ENCODE measurements at places on chromosomes 2 and 18.
A peak's percentile ranks its signal among the peaks of the same experiment; 100 is the strongest.

DNA sequence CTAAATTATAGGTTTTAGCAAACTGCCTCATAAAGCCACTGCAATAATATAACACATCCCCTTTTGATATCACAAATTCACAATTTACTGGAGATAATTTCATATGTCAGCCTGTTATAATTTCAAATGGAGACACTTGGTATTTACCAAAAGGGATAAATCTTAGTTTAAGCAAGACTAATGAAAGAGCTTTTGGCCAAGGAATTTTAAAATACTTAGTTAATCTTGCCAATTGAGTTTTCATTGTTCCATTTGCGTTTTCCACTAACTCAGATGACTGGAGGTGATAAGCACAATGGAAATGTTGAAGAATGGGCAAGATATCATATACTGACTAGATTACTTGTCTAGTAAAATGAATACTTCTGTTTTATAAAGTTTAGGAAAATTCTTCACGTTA lies 379.3 kb upstream of the SYT4 start:
- no peak for DNase-seq

- peak; percentile 58 for DNase-seq
These were observed at the start of gene GALNT13 for GRCh38 chr2:153871231-153872221. Gene GALNT13, plus strand, starts transcription at chr2:153871922.

DNA sequence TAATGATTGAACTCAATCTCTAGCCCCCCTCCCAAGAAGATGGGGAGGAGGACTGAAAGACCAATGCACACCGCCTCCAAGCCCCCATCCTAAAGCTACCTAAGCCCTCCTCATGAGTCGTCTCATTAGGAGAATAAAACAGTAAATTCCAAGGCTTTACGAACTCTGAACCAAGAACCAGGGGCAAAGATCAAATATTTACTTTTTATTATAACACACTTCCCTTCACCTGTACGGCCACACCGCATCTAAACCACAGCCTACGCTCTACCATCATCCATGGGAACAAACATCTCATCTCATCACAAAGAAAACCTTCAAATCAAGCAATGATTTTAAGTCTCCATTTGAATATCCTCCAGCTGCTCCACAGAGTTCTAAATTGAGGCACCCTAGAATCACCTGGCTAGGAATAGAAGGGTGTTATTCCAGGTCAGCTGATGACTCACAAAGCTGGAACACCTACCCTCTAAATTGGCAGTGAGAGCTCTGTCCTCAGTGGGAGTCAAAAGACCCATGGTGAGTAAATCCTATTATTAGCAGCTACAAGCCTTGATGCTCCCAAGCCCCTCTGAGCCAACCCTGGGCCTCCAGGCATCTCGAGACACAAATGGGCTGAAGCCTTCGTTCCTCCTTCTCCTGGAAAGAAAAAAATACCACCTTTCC lies 45.6 kb upstream of the BZW1 start:
- DNase-seq = no peak

GRCh38 chr2:29817801-29818680 lies 103.3 kb downstream of the ALK start:
- no peak for DNase-seq

DNA sequence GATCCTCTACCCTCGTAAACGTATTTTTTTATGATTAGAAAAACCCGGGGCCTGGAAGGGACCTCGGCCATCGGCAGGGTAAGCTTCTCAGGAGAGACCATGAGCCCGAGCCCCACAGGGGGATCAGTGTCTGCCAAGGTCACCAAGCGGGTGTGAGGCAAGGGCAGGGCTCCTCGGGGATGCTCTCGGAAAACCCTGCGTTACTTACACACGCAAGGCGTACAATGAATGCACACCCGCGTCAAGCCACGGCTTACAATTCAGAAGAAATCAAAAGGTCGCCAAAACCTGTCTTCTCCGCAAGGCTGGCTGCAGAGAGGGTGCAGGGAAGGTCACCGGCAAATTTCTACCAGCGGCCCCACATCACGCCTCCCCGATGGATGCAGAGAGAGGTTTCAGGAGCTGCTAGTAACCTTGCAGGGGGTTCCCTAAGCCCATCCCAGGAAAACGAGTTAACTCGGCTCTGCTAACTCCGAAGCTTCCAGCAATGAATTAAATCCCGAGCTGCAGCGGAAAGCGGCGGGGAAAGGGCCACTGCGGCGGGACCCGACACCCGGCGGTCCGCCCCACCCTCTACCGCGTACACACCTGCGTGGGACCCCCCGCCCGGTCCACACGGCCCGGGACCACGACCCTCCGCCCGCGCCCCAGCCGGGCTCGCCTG lies 638 bp downstream of the ST3GAL5 start:
- DNase-seq = peak; percentile 45

DNA sequence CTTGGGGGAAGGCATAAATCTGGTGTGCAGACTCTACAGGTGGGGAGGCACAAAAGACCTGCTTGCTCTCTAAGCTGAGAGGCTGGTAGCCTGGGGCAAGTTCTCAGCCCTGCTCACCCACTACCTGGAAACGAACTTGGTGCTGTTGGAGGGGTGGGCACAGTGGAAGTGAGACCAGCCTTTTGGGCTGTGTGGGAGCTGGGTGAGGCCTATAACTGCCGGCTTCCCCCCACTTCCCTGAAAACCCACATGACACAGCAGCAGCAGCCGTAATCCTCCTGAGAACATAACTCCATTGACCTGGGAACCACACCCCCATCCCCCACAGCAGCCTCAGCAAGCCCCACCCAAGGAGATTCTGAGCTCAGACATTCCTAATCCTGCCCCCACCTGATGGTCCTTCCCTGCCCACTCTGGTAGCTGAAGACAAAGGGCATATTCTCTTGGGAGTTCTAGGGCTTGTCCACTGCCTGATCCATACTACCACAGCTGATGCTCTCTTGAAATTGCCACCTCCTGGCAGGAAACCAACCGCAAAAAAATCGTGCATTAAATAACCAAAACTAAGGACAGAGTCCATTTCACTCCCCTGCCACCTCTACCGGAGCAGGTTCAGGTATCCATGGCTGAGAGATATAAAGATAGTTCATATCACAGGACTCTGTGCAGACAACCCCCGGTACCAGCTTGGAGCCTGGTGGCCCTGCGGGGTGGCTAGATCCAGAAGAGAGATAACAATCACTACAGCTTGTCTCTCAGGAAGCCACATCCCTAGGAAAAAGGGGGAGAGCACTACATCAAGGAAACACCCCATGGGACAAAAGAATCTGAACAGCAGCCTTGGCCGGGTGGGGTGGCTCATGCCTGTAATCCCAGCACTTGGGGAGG lies 178.1 kb downstream of the NDUFA10 start:
- DNase-seq = no peak

DNA sequence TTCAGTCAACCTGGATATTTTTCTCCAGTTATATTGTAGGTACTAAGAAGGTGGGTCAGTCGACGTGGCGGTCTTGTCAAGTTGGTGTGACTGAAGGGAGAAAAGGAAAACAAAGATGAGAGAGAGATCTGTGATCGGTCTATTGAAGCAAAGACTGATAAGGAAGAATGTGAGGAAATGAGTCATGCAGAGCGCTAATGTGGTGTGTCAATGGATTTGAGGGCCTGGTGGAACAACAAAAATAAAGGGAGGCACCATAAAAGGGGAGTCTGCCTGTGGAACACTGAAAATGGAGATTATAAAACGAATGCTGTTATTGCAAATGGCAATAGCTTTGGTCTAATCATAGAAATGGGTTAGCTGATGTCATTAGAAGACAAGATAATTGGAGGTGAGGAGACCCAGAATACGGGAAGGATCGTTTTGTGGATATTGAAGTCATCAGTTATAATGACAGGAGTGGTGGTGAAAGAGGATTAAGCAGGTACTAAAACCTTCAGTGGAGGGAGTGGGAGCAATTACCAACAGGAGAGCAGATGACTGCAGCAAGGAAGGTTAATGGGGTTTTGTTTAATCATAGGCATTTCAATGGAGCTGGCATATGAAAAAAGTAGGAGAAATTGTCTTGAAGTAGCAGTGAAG lies 599.1 kb upstream of the FSHR start:
- no peak for DNase-seq

- peak; percentile 25 for DNase-seq
These were observed 387.8 kb downstream of the CDH7 start for GRCh38 chr18:66138642-66139041.

- no peak for DNase-seq
These were observed 46.1 kb upstream of the STPG4 start for GRCh38 chr2:47201224-47201623.

DNA sequence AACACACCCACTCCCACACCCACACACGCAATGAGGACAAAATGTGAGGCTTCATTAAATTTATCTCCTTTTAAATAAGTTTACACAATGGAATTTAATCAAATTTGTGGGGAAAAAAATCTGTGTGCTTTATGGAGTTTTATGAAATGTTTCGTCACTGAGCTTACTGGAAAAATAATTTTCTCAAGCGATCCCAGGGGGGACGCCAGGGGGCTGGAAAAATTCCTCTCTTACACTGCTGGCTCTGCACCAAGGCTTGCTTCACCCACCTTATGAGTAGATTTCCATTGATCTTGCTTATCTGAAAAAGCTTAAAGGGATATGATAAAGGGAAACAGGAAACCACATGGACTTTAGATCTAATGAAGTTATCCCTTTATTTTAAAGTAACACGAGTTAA lies 95.5 kb downstream of the CABYR start:
- peak; percentile 47 for DNase-seq

GRCh38 chr2:60885683-60886082 lies 4.3 kb downstream of the REL start:
- DNase-seq = no peak

GRCh38 chr2:231383416-231384108 lies 11.9 kb upstream of the B3GNT7 start:
- DNase-seq = peak; percentile 2

DNA sequence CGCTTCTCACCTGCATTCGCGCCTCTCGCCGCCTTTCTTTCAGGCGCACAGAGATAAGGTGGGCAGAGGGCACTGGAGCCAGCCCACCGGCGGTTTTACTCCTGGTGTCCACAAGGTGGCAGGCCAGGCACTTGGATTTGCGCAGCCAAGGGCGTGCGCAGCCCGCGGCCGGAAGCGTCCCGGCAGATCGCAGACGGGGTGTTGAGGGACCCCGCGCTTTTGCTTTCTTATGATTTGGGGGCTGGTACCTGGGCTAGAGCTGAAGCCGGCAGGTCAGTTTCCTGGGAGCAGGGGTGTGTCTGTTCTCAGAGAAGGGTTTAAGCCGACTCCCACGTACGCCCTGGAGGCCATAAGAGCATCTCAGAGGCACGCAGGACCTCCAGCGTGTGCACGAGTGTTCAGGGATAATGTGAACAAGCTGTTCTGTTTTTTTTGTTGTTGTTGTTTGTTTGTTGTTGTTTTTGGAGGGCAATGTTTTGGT lies 305.6 kb upstream of the CXCR4 start:
- DNase-seq = peak; percentile 76

GRCh38 chr18:63975628-63976027 lies 5.7 kb downstream of the SERPINB8 start:
- DNase-seq = no peak

DNA sequence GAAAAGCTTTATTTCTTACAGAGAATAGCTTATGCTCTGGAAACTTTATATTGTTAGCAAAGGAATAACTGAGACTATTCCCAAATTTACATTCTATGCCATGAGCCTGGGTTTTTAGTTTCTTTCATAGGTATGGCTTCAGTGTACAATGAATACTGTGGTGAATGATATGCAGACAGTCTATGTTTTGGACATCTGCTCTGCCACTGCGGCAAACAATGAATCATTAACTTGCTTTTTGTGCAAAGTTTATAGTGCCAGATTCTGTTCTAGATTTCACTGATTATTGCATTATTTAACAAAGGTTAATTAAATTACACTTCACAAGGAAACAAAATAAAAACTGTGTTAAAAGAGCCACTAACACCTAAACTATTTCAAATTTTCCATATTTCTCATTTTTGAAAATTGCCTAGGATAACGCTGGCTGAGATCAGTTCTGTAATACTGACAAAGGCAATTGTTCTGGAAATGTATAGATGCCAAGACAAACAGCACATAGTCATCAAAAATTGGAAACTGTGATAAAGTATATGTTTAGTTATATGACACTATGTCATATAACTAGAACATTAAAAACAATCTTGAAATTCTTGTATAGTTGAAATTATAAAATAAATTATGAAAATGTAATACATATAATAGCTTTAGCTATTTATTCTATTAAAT lies 74.7 kb downstream of the ITSN2 start:
- no peak for DNase-seq

DNA sequence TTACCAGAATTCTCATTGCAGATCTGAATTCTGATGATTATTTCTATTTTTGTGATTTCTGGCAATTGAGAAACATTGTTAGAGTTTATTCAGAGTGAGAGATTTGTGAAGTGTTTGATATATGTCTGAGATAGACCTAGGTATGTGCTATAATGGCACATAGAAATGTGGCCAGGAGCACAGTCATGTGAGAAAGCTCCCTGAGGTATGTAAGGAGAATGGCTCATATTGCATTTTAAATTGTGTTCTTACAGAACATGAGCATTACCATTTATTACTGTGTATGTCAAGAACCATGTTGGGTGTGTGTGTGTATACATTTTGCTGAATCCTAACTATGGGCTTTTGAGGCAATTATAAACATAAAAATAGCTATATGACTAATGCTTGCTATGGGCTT lies 101.2 kb downstream of the RAPGEF4 start:
- no peak for DNase-seq

- no peak for DNase-seq
These were observed 5.2 kb upstream of the KCNK3 start for GRCh38 chr2:26687328-26687727.

DNA sequence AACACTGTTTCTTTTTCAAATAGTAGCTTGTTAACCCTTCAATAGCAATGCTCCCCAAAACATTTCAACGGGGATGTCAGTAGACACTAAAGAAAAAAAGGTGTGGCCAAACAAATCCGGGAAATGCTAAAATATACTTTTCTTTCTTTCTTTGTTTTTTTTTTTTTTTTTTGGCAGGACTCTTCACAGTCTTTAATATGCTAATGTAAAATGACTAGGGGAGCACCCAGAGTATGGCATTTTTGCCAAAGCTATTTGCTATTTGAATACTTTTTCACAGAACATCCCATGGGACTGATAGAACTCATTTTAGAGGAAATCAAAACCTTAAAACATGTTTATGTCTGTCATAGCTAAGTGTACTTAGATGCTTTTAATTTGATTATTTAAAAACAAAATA lies 32.1 kb downstream of the ATF2 start:
- DNase-seq = no peak

- DNase-seq = no peak
These were observed 260.5 kb downstream of the LTBP1 start for GRCh38 chr2:33207151-33207740.

- DNase-seq = no peak
These were observed 1.1 kb downstream of the DLGAP1 start for GRCh38 chr18:4453874-4454536.

DNA sequence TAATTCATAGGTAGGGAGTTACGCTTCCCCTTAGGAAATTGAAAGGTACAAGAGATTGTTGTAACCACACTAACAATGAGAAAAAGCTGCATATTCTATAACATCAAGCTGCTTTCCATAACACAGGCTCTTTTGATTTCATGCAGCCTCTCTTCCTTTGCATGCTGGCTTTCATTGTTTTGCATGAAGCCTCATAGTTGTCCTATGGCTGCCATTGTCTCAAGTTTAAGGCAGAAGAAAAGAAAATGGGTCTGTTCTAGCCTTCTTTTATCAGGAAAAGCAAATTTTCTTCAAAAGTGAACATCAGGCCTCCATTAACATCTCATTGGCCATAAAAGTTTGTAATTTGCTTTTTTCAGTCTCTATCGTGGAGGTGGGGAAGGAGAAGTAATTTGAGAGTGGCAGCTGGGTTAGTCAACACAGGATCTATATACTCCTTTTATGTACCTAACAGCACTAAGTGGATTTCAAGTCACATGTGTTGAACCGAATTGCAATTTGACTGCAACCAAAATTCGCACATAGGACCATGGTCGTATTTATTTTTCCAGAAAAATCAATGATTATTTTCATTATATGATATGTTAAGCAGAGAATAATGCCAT lies 248.5 kb upstream of the RND3 start:
- DNase-seq = no peak
